Activated effector memory CD4-positive, alpha-beta T cell treated with Interleukin-2 at 50 U/mL for 16 hours (primary cell): ENCODE measurements at places on chromosomes 2 and 18.

DNA sequence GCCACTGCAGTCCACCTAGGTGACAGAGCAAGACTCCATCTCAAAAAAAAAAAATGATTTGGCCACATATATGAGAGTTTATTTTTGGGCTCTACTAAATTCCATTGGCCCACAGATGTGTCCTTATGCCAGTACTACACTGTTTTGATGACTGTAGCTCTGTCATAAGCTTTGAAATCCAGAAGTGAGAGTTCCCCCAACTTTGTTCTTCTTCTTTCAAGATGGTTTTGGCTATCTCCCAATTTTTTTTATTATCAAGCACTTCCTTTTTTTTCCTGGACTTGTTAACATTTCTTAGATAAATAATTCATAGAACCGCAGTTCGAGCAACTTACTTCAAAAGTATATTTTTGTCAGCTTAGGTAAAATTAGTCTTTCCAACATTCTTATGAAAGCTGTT lies 96.9 kb downstream of the TSHZ1 start:
- DNase-seq = no peak

GRCh38 chr2:175462246-175462645 lies 280.7 kb upstream of the ATP5MC3 start:
- DNase-seq = no peak

DNA sequence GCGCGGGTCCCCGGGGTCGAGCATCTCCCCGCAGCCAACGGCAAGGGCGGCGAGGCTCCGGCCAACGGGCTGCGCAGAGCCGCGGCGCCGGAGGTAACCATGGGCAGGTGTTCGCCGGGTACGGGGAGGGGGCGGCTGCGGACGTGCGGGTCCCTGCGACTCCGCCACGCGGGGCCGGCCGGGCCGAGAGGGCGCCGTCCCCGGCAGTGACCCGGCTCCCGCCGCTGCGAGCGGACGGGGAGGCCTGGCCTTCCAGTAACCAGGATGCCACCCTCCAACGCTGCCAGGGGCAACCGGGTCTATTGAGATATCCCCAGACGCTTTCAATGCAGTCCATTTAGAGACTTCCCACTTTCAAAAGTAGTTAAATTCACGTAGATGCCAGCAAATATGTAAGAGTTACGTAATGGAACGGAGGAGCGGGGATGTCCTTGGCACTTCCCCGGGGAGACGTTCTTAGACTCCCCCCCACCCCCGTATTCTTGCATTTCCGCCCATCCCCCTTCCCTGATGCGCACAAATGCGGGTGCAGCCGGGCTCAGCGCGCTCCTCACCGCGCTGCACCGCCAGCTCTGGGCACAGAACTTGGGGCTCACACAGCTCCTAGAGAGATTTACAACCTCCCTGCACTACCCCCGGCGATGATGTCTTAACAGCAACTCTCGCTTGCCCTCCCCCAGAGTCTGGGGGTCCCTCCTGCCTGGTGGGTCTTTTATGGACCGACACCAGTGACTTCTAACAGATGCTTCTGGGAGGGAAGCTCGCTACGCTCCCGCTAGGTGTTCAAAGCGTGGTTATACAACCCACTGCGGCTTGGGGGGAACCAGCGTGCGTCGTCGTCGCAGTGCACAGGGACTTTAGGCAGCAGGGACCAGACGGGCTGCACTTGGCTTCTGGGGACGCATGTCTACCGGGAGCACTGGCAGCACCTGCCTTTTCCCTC lies 657 bp downstream of the SGPP2 start:
- peak; percentile 3 for DNase-seq

DNA sequence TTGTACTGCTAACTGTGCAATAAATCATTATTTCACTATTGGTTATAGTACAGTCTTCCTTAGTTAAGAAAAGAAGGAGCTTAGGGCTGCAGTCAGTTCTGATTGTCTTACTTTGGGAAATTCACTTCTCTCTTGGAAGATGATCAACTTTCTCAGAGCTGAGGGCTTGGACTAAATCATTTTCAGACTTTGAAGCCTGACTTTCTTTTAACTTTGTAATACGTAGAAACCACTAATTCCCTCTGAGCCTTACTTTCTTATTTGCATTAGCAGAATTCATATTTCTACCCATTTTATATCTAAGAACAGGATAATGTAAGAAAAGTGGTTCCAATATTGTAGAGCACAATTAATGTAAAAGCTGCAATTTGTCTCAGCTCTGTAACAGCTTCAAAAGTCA lies 386.4 kb downstream of the TRIB2 start:
- no peak for DNase-seq

GRCh38 chr18:40011201-40011600 lies 1943.8 kb upstream of the PIK3C3 start:
- no peak for DNase-seq

- DNase-seq = no peak
Observed at GRCh38 chr2:116162395-116162794, 1652.1 kb upstream of the DDX18 start.

- DNase-seq = no peak
Observed at GRCh38 chr2:216385478-216385877, 13.2 kb upstream of the MARCHF4 start.

DNA sequence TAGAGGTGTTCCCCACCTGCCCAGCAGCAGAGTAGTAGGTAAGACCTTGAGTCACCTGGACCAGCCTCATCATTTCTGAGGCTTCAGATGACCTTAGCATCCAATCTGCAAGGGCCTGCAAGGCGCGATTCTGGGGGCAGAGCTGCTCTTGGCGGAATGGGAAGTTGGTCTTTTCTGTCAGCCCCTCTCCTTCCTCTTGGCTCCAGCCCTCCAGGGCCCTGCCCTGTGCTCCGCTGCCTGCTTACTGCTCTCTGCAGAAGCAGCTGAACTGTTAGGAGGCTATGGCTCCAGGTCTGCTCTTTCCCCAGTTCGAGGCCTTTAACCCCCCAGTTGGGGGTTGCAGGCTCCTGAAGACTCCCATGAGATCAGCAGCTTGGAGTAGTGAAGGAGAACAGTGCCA lies 96.1 kb upstream of the MCFD2 start:
- no peak for DNase-seq

- no peak for DNase-seq
Observed at GRCh38 chr2:237299906-237300305, 114.1 kb downstream of the COL6A3 start.

- no peak for DNase-seq
Observed at GRCh38 chr18:79851950-79852349, 54.2 kb downstream of the KCNG2 start.

- no peak for DNase-seq
Observed at GRCh38 chr2:12219761-12220160, 473.3 kb downstream of the LPIN1 start.

DNA sequence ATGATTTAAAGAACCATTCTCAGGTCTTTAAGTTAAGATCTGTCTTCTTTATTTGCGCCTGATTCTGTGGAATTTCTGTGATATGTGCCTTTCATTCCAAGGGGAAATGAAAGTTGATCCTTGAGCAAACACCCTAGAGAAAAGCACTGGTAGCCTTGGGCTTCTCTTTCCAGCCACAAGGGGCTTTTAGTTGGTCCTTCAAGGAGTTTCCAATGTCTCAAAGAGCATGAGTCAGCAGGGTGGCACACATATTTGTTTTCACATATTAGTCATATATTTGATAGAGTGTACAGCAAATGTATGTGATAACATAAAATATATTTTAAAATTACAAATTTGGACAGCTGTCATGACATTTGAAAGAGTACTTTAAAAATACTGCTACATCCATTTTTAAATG lies 339.5 kb downstream of the TXNL1 start:
- DNase-seq = no peak

- DNase-seq = no peak
Observed at GRCh38 chr2:128752691-128753263, 434.1 kb upstream of the HS6ST1 start.

- DNase-seq = no peak
Observed at GRCh38 chr2:233261819-233262555, 10.5 kb downstream of the ATG16L1 start.

DNA sequence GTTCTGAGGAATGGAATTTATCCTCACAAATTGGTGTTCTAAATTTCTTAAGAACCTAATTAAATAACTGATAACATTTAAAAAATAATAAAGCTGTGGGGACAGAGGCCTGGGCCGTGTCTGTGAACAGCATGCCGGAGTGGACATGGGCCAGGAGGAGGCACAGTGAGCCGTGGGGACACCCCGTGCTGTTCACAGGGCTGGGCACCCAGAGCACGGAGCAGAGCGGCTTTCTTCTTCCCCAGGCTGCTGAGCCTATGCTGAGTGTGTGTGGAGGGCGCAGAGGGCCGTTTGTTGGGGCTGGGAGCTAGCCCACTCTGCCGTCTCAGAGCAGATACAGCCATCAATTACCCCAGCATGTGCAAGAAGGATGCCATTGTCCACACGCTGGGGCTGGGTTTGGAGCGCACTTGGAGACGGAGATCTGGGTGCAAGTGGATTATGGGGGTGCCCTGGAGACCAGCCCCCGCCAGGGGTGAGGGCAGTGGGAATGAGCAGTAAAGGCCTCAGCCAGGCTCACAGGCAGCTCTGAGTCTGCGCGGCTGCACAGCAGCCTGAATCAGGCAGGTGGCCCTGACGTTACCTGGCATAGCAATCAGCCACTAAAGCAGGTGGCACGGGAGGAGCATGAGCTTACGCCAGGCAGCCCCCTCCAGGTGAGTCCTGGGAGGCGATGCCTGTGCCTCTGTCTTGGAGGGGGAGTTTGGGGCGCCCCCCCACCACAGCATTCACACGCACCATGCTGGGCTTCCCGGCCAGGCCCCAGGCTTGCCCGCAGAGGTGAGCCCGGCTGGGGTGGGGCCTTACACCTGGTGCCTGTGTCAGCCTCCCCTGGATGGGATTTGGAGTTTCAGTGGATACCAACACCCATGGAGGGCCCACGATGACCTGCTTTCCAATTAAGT lies 52.1 kb upstream of the SLC66A3 start:
- DNase-seq = no peak

GRCh38 chr2:238296638-238297457 lies 8.4 kb upstream of the PER2 start:
- no peak for DNase-seq

- DNase-seq = no peak
Observed at GRCh38 chr2:85929096-85930050, 40.6 kb upstream of the ST3GAL5 start.

- DNase-seq = no peak
Observed at GRCh38 chr2:207432453-207432852, 97.3 kb upstream of the CREB1 start.

DNA sequence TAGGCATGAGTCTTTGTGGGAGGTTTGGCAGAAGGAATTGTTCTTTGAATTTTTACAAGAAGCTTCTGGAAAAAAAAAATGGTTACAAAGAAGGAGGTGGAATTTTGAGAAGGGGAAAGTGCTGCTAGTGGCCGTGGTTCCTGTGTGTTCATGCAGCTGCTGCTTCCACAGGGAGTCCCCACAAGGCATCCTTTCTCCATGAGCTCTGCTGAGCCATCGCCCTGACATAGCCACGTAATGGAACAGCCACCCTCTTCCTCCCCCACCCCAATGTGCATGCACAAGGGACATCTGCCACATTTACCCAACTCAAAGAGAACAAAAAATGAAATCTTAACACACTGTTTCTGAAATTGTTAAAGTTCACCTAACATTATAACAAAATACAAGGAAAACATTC lies 529.7 kb downstream of the SATB2 start:
- no peak for DNase-seq
